ENCODE measurements at places on chromosomes 5 and 9.
A peak's percentile ranks its signal among the peaks of the same experiment; 100 is the strongest.

DNA sequence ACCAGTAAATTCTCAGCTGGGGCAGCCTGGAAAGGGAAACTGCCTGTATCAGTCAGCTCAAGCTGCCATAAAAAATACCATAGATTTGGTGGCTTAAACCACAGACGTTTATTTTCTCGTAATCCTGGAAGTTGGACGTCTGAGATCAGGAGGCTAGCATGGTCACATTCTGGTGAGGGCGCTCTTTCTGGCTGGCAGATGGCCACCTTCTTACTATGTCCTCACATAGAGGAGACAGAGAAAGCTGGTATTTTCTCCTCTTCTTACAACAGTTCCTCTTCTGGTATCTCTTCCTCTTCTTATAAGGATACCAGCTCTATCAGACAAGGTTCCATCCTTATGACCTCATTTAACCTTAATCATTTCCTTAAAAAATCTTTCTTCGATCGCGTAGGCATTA is 50.5 kb upstream of the RFX3 start:
- DNase-seq = no peak

DNA sequence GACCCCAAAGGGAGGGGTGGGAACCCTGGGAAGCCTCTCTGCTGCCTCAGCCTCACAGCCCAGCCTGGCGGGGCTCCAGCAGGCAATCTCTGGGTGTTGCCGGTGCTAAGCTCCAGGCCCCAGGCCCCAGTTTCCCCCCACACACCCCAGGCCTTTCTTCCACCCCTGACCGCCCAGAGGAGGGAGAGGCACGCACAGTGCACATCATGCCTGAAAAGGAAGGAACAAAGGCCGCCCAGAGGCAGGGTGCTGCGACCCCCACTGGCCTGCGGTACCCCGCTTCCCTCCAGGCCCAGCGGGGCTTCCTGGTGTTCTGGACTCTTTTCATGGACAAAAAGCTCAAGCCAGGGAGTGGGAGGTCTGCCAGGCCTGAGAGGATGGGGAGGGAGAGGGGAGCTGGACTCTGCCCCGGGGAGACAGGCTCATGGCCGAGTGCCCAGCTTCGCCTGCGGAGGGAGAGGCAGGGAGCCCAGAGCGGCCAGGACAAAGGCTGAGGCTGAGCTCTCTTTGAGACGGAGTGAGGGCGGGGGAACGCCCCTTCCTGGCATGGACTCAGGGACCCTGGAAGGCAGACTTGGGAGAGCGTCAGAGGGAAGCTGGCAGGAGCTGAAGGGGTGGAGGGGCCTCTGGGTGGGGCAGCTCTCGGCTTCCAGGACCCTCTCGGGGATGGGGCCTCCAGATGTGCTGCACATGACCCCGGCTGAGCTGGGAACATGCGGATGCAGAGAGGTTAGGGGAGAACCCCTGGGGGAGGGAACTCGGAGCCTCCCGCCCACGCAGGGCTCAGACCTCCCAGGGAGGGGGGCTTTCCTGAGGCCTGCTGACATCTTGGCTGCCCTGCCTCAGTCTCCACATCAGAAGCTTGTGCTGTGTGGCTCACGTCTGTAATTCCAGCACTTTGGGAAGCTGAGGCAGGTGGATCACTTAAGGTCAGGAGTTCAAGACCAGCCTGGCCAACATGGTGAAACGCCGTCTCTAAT is 1.8 kb upstream of the ENTPD2 start:
- DNase-seq = no peak

DNA sequence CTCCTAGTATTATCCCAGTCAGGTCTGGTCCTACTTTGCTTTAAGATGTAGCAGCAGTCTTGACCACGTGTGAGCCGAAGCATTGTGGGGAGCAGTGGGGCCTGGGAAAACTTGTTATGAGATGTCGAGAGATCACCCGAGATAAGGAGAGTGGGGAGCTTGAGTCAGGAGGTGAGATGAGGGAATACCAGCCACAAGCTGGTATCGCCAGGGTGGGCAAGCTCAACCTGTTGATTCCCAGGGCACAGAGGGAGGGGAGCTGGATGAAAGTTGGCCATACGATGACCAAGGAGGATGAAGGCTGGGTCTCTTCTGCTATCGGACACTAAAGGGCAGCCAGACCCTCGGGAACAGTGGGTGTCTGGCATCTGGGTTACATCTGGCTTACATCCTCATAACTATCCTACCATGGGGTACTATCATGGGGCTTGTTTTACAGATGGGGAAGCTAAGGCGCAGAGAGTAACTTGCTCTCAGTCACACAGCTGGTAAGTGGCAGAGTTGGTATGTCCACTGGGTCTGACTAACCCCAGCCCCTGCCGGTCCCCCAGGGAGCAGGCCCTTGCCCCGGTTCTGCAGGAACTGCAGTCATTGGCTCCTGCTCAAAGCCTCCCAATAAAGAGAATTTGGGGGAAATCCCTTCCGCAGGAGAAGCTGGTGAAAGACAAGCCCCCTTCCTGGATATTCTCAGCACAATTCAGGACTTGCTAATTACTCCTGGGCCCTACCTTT is 13.4 kb upstream of the TIFAB start:
- no peak for DNase-seq

DNA sequence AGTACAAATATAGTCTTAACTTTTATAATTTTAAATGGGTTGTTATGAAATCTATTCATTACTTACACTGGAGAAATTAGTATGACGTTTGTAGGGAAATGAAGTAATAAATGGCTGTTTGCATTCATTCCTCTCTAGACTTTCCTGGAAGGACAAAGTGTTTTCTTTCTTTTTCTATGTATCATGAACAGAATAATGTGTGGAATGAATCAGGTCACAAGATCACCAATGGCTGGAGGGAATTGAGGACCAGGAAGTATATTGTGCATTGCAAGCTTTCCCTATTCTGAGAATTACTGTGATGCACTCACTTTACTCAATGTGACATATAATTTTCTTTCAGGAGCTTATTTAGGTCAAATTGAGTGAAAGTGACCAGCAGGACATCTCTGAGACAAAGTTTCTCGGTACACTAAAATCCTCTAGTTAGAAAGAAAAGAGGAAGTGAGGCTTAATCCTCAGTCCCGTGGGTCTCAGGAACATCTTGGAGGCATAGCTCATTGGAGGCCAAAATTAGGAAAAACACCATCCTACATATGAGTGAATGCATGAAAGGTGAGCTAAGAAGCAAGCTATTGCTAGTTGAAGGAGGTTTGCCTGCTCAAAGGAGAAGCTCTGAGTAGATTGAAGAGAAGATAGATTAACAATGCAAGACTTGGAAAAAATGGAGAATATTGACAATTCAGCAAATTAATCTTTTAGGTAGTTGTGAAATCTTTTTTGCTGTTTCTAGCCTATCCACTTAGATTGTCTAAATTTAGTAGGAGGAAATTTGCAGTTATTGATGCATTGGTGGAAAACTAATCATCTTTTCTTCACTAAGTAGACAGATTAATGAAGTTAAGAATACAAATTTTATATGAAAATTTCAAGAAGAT is 28.0 kb downstream of the ERAP2 start:
- no peak for DNase-seq

- no peak for DNase-seq
These were observed 134.5 kb downstream of the TRIO start for GRCh38 chr5:14277385-14278320.

DNA sequence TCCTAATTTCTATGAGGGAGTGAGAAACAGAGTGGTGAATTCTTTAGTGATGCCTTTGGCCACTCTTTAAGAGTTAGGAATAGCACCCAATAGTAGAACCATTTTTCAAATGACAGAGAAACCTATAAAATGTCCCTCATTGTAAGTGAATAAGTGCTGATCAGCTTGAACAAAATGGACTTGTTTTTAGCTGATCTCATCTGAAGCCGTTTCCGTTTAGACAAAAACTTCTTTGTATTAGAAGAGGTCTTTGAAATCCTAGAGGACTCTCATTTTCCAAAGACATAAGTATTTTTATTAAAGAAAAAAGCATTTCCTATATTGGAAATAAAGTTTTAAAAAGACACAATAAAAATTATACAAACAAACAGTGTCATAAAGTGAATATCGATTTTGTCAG is 273.9 kb downstream of the ARHGEF28 start:
- no peak for DNase-seq

DNA sequence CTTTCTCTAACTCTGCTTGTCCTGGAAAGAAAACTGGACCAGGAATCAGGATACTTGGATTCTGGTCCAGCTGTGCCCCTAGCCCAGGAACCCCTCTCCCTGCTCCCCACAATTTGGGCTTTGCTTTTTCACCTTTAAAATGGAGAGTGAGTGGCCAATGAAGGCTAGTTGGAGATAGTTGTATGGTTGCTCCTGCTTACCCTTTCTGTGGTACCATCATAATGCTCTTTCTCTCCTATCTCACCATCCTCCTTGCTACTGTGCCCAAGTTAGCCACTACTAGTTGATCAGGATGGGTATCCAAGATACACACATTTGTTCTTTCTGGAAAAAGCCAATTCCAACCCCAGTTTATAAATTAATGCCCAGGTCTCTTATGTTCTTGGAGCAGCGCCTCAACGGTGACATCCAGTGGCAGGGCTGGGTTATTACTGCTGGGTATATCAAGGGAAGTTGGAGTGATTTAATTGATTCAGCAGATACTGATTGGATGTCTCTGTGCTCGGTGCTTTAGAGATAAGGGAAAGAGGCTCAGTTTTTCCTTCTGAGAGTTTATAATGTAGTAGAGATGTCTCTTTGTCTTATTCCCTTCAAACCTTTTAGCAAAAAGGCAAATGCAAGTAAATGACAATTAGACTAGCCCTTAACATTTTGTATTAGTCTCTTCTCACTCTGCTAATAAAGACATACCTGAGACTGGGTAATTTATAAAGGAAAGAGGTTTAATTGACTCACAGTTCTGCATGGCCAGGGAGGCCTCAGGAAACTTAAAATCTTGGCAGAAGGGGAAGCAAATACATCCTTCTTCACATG is 38.5 kb downstream of the FAXDC2 start:
- DNase-seq = peak; percentile 42

GRCh38 chr9:4838189-4838546 is 45.4 kb downstream of the RCL1 start:
- DNase-seq = no peak

DNA sequence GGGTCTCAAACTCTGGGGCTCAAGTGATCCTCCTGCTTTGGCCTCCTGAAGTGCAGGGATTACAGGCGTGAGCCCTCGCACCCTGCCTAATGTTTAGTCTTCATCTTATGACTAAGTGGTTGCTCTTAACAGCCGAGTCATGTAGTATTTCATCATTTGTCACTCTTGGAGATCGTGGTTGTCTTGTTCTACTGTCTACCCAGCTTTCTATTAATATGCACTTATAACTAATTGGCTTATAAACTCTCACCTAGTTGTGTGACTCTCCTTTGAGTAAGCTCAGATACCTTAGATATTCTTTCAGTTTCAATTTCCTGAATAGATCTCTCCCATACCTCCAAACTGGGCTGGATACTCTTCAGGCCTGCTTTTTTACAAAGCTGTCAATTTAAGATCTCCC is 19.9 kb downstream of the SLC44A1 start:
- no peak for DNase-seq

GRCh38 chr5:120134944-120135343 is 329.2 kb upstream of the PRR16 start:
- DNase-seq = no peak

GRCh38 chr9:22354699-22355384 is 91.8 kb upstream of the DMRTA1 start:
- no peak for DNase-seq

- DNase-seq = no peak
These were observed 383.2 kb downstream of the CHSY3 start for GRCh38 chr5:130287438-130287837.

GRCh38 chr5:169736653-169737052 is 99.6 kb downstream of the DOCK2 start:
- DNase-seq = no peak

DNA sequence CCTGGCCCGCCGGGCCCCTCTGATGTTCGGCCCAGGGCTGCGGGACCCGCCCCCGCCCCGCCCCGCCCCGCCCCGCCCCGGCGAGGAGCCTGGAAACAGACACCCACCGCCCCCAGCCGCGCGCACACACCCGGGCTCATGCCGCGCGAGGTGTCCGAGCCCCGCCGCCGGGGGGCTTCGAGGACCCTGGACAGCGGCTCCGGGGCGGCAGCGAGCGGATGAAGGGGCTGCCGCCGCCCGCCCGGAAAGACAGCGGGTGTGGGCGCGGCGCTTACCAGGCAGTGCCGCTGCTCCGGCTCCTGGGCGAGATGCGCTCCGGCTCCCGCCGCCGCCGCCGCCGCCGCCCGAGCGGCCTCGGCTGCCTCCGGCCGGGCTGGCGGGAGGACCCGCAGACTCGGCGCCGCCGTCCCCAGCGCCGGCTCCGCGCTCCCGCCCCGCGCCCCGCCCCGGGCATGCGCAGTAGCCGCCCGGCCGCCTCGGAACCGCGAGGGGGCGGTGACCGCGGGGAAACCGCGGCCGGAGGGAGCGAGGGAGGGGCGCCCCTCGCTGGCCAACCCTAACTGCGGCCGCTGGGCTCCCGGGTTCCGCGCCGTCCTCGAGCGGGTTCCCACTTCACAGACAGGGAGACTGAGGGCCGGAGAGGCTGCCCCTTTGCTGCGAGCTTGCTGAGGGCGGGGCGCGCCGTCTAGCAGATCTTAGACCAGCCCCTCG is at the start of gene GPRIN1:
Gene GPRIN1 (minus strand): TSS at position 433 of the 711 bp plus-strand sequence. CDS start 10,322 bp downstream, outside the sequence.
- peak; percentile 53 for DNase-seq

GRCh38 chr5:74725331-74725730 is 40.3 kb downstream of the HEXB start:
- DNase-seq = no peak

GRCh38 chr9:127159949-127160610 is 37.6 kb upstream of the ANGPTL2 start:
- no peak for DNase-seq

GRCh38 chr5:30505014-30505886 is 688.2 kb upstream of the CDH6 start:
- no peak for DNase-seq

DNA sequence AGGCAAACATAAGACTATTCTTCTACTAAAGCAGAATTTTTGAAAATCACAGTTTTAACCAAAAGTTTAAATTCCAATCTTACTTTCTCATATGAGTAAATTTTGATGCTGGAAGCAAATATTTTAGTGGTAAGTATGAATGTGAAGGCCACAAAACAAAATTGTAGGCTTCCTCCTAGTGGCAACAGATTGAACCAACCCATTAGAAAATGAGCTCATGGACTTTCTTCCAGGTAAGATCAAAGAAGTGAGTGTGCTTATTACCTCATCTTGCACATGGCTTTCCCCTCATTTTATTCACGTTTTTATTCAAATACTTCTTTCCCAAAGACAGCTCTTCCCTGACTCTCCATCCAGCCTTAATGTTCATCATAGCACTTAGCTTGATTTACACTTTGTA is 16.5 kb upstream of the RLN2 start:
- no peak for DNase-seq

DNA sequence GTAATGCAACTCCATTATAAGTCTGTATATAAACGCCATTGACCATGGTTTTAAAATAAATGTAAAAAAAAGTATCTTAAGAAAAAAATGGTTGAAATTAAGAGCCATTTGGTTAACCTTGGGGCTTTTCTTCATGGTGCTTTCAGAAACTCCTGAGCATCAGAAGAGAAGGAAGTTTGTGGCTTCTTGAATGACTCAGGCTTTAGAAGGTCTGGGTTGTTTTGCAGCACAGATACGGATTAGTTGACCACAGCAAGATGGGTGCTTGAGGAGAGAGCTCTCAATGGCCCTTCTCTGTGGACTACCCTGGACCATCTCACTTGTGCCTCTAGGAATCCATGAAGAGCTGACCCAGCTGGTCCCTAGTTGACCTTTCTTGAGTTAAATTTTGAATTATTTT is 189.5 kb downstream of the TMEM38B start:
- no peak for DNase-seq

GRCh38 chr9:23636199-23636598 is 189.8 kb downstream of the ELAVL2 start:
- DNase-seq = no peak

GRCh38 chr5:116520771-116521170 is 53.9 kb downstream of the SEMA6A start:
- no peak for DNase-seq

GRCh38 chr5:106303911-106304310 is 1366.8 kb downstream of the EFNA5 start:
- no peak for DNase-seq
